ENCODE measurements at places on chromosomes 3 and 15.

- DNase-seq: no peak
Measured at GRCh38 chr3:66665021-66665695, 164.3 kb upstream of the LRIG1 start.

DNA sequence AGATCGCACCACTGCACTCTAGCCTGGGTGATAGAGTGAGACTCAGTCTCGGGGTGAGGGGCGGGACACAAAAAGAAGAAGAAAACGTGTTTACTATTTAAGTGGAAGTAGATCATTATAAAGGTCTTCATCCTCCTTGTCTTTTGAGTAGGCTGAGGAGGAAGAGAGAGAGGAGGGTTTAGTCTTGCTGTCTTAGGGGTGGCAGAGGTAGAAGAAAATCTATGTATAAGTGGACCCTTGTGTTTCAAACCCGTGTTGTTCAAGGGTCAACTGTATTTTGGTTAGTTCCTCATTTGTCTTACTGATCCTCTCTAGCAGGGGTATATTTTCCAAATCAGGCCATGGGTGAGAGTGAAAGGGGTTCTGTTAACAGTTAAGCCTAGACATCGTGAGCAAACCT is 40.1 kb downstream of the TRIM71 start:
- DNase-seq: no peak

DNA sequence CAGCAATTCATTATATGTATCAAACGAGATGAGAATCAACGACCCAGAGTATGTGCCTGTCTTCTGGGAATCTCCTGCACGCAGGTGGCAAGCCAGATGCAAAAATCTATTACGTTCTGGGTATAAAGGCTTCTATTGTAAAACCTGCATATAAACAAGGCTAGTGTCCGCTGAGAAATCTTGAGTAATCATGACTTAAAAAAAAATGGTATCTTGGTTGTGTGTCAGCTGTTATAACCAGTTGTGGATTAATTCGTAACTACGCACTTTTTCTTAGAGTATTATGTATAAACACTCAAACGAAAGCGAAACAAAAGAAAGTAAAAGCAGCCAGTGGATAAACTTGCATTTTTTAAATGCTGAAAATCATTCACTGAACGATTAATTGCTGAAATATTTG is 509.1 kb downstream of the RSL24D1 start:
- DNase-seq: no peak

DNA sequence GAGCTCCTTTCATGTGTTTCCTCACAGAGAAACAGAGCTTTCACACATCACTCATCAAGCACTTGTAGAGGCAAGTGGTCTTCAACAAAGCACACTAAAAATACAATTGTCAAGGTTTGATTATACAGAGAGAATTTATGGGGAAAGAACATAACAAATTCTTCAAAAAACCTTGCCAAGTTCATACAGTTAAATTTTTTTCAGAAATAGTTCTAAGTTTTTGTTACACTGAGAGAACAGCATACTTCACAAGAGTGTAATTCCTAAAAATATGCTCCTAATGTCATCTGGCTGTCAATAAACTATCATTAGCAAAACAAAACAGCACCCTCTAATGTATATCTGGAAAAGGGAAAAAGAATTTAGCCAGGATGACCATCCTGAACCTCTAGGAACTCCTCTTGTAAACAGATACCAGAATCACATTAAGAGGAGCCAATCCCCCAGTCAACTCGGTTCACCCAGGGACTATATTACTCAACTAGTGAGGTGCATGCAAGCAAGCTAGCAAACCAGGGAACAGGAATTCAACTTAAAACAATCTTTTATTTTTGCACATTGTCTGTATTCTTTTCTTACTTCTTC is 63.3 kb downstream of the RAD18 start:
- no peak for DNase-seq

DNA sequence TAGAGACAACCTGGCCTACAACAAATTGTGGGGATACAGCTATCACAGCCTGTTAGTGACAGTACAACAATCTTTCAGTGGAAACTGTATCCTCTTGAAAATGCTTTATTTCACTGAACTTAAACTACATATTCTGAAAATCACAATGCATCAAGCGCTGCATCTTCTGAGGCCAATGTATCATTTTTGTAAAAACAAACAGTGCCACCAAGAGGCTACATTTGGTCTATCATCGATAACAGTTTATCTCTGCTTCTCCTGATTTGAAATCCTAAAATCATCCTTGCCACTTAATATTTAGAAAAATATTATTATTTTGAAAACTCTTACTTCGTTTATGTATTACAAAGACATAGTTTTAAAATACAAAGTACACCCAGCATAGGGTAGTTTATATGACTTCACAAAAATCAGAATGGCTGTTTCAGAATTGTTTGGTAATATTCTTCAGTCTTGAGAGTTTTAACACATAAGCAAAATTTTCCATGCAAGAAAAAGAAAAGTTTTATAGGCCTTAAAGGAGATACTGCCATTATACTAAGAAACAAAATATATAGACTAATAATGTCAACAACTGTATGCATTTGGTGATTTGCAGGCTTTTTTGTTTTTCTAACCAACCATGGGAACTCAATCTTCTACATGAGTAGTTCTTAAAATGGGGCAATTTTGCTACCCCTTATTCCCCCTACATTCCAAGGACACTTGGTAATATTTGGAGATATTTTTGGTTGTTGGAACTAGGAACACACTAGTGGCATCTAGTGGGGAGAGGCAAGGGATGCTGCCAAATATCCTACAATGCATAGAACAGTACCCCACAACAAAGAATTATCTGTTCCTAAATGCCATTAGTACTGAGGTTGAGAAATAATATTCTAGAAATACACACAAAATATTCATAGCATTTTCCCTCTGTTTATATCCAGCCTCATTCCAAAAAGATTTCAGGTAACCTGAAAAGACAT is 42.3 kb downstream of the WDR72 start:
- no peak for DNase-seq

Data from erythroblast (primary cell).